ENCODE measurements at places on chromosomes 12 and 14.
A peak's percentile ranks its signal among the peaks of the same experiment; 100 is the strongest.

GRCh38 chr12:123150744-123151456 is at the start of gene PITPNM2:
TSS of gene PITPNM2 (minus strand) at chr12:123151090. CDS start at chr12:123034590, 116,500 bp downstream.
- DNase-seq: peak; percentile 40

DNA sequence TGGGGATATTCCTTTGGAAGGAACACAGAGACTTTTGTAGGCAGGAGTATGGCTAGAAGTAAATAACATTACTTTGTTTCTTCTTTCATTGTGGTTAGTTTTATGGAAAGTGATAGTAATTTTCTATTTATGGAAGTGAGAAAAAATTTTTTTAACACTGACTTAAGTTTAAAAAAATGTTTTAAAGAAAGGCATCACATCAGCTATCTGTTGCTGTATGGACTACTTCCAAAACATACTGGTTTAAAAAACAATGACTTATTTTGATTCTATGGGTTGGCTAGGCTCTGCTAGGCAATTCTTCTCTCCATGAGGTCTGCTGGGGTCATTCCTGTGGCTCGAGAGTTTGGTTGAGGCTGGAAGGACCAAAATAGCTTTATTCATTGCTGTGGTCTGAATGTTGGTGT is 31.7 kb upstream of the SLC38A2 start:
- no peak for DNase-seq

DNA sequence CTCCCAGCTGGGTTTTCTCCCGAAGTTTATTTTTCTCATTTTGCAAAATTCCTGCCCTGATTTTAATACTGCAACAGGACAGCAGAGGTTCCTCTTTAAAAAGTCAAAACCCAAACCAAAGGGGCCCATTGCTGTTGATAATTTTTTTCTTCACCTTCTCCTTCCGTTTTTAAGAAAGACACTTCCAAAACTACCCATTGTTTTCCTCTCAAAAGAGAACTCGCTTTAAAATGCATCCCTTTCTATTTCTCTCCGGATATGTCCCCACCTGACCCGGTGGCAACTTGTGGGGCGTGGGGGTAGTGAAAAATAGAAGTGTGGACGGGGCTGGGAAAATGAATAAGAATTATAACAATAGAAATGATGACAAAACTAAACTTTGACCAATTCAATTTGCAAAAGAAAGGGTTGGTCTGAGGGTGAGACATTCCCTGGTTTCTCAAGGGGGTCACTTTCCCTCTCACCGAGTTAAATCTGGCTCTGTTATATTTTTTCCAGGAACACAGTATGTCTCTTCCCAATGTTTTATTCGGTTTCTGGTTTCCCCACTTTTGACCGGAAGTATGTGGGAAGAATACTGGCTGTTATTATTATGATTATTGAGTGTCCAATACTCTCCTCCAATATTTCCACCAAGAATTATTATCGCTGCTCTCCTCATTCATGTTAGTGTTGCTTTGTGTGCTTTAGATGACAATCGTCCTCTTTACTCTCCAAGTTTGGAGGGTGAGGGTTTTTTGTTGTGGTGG is 4.1 kb upstream of the TBX5 start:
- DNase-seq: no peak

DNA sequence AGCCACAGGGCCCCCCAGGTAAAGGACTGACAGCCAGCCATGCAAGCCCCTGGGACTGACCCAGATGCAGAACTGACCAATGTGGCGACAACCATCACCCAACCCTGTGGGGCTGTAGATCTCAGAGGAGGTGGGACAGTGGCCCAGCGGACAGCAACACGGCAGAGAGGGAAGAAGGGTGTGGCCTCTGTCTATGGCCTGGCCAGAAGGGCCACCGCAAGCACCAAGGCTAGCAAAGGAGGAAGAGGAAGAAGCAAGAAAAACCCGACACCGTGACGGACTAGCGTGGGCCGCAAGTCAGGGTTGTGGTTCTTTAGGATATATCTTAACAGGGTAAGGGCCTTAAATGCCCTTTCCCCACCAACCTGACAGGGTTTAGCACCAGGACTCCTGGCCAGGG is 71.2 kb downstream of the ITPK1 start:
- no peak for DNase-seq

DNA sequence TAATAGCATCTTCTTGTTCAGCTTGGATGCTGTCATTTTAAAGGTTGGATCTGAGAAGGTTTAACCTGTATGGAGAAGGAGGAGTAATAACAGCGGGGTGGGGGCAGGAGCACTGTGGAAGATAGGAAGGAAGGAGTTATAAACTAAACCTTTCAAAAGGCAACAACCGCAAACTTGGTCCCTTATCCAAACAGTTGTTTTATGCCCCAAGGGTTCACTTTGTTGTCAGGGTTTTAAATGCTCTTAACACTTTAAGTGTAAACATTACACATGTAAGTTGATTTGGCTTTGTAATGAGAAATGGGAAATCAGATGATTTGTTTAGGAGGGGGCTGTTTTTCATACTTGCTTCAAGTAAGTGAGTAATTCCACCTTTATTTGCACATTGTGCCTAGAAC is 3.0 kb downstream of the NPAS3 start:
- no peak for DNase-seq

- no peak for DNase-seq
Observed at GRCh38 chr12:83102499-83102898, 415.8 kb downstream of the TMTC2 start.

- DNase-seq: no peak
Observed at GRCh38 chr14:29320286-29320685, 553.7 kb downstream of the FOXG1 start.

GRCh38 chr12:65391711-65392110 is 113.2 kb downstream of the MSRB3 start:
- no peak for DNase-seq

DNA sequence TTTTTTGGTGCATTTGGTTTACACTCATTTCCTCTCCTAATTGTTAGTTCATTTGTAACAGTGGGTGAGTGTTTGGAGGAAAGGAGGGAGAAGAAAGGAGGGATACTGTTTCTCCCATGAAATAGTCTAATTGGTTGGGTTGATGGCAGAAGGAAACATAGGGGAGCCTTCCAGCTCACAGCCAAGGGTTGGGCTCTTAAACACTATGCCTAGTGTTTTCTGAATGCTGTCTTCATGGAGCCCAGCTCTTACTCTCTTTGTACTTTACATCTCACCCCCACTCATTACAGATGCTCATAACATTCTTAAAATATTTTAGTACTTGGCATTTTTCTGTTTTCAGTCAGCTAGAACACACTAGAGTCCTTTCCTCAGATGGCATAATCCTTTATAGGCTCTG is 38.2 kb downstream of the BAZ2A start:
- DNase-seq: no peak

- DNase-seq: no peak
Observed at GRCh38 chr12:4780641-4781611, 60.7 kb downstream of the GALNT8 start.

DNA sequence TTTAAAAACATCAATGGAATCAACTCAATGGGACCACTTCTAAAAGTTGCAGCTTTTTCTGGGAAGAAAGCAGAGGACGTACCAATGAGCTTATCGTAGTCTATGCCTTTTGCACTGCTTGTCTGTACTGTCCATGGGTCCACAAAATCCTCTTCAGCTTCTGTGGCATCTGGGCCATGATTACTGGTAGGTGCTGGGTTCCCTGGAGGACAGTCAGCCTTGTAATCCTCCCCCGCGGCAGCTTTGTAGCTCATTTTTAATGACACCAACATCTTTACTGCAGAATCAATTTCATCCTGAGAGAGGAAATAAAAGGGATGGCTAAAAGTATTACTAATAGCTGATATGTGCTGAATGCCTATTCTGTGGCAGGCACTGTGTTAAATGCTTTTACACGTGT is 38.5 kb downstream of the SLC25A47 start:
- DNase-seq: no peak

DNA sequence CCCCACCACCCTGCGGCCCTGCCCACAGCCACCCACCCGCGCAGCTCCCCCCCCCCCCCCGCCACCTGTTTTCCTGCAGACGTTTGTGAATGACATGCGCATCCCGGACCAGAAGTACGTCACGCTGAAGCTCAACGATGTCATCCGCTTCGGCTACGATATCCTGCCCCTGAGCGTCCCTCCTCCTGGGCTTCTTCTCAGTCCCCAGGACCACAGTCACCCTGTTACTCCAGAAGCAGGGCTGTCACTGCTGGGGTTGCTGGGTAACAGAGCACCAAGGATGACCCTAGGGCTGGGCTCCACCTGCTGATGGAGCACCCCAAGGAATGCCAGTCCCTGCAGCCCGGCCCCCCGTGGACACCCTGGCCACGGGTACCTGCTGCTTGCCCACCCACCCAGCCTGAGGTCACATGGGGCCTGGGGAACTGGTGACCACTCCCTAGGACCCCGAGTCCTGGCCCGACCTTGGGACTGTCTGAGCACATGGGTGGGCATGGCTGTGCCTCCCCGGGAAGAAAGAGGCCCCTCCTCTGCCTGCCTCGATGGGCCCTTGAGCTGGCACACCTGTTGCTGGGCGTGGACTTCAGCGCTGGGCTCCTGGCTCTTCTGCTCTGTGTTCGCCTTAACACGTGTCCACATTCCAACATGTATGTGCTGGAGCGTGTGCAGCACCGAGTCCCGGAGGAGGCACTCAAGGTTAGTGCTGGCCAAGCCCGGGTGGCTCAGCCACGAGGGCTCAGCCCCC is 12.9 kb downstream of the CEP170B start:
- DNase-seq: no peak

DNA sequence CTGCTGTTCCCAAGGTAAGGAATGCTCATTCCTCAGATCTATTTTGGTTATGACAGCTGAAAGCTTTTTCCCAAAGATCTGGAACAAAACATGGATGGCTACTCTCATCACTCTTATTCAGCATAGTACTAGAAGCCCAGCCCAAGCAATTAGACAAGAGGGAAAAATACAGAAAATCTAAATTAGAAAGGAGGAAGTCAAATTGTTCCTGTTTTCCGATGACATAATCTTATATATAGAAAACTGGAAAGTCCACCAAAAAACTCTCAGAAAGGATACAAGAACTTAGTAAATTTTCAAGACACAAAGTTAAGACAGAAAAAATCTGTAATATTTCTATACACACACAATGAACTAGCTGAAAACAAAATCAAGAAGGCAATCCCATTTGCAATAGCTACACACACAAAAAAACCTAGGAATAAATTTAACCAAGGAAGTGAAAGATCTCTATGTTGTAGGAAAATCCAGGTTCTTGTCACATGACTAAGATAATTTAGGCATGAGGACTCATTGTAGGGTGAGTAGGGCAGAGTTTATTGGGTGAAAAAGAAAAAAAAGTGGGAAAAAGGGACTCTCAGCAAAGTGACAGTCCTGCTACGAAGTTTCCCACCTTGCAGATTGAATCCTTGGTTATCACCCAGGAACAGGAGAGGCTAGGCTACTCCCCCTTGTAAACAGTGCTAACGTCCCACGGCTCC is 28.6 kb upstream of the KLRB1 start:
- no peak for DNase-seq

All from stimulated activated CD4-positive, alpha-beta T cell treated with anti-CD3 and anti-CD28 coated beads, Interleukin-1b, Interleukin-23, amount 100 ng/mL, for 48 hours (primary cell).